Activated CD8-positive, alpha-beta memory T cell treated with anti-CD3 and anti-CD28 coated beads for 1 hour (primary cell): ENCODE measurements at places on chromosomes 6 and 20.

DNA sequence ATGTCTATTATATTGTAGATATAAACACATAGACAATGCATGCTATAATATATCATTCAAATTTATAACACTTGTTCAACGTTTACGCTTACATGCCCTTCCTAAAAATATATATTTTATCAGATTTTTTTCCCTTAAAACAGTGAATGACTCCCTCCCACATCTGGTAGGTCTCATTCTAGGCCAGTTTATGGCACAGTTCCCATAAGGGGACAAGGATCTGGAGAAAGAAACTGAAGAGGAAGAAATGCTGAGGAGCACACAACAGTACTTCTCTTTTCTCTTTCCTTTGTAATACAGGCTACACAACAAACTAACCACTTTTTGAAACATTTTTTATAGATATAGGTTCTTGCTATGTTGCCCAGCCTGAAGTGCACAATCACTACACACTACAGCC, 48.6 kb upstream of the RCAN2 start:
- DNase-seq, result no peak

DNA sequence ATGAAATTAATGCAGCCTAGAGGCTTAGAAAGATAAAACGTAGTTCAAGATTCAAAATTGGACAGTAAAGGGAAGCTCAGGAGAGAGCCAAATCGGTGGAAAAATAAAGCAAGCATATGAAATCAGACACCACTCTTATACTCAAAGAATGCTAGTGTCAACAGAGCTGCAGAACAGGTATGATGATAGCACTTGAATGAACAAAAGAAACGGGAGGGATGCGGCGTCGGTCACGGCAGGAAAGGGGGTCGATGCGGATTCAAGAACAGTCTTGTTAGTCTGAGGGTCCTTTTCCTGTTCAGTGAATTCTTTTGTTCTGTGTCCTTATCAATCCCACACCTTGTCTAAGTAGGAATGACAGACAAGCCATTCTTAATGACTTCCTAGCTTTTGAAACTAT, 114.4 kb downstream of the FOXC1 start:
- DNase-seq, result no peak

DNA sequence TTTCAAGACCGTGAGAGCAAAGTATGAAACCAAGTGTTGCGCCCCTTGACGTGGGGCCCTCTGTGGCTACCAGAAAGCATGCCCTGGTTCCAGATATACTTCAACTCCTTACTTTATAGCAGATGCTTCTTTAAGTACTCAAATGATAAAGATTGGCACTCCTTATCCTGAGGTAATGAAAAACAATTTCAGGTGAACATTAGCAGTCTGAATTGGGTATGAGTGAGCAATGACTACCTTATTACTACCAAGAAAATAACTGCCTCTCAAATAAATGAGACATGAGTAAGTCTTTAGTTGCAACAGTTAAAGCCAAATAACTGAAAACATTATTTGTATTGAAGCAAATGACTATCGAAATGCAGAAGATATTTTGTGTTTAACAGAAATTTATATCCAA, 408.7 kb downstream of the MMUT start:
- DNase-seq, result no peak

GRCh38 chr6:132287101-132287500, 114.2 kb downstream of the MOXD1 start:
- no peak for DNase-seq

GRCh38 chr6:134813146-134813545, 136.8 kb downstream of the ALDH8A1 start:
- DNase-seq, result no peak

- no peak for DNase-seq
These were observed 239.5 kb downstream of the SLC35F1 start for GRCh38 chr6:118146584-118146983.

- DNase-seq, result no peak
These were observed 20.5 kb downstream of the TGM2 start for GRCh38 chr20:38144598-38144973.

DNA sequence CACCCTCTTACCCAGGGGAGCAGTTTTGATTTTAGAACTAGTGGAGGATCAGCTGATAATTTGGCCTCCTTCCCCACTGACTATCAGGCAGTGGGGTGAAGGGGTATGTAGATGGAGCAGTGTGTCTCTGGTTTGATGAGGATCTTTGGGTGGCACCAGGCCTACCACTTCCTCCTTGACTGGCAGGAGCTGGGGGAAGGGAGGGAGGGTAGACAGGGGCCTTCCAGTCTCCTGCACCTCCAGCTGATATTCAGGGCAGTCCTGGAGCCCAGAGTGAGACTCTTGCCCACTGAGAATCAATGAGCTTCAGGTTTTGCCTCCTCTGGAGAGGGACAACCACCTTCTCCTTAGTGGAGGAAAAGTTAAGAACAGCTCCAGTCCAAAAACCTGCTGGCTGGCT, 3.2 kb downstream of the DEF6 start:
- DNase-seq, result no peak

GRCh38 chr6:119327810-119328209, 21.8 kb downstream of the MAN1A1 start:
- no peak for DNase-seq

GRCh38 chr20:5979801-5980200, 29.3 kb downstream of the MCM8 start:
- no peak for DNase-seq
